ENCODE measurements at places on chromosomes 1 and 21. TPM values are rescaled to one million over a fixed set of nuclear protein-coding genes. Genes with fewer than 3 reads are reported as not detected.

Gene RHOU
- total RNA-seq: 0.26 TPM

Gene TTC22
- 12.5 TPM for total RNA-seq

Gene PODN
- 0.53 TPM for total RNA-seq

Gene TRIM46
- total RNA-seq: 0.26 TPM

Gene ZNF683
- not detected for total RNA-seq

Gene CNIH3
- 0.64 TPM for total RNA-seq

Gene CRTC2
- total RNA-seq: 4.7 TPM

Data from bronchial epithelial cell (primary cell).